ENCODE measurements at places on chromosomes 12 and 14.
A peak's percentile ranks its signal among the peaks of the same experiment; 100 is the strongest.

- no peak for ATAC-seq
Observed at GRCh38 chr14:101554991-101555668, 6.2 kb upstream of the DIO3 start.

- ATAC-seq, result no peak
Observed at GRCh38 chr14:27608377-27608776, 1010.5 kb upstream of the NOVA1 start.

GRCh38 chr14:50523271-50524041 is 8.9 kb downstream of the MAP4K5 start:
- ATAC-seq, result no peak

GRCh38 chr12:15118955-15119354 is 102.3 kb downstream of the RERG start:
- no peak for ATAC-seq

DNA sequence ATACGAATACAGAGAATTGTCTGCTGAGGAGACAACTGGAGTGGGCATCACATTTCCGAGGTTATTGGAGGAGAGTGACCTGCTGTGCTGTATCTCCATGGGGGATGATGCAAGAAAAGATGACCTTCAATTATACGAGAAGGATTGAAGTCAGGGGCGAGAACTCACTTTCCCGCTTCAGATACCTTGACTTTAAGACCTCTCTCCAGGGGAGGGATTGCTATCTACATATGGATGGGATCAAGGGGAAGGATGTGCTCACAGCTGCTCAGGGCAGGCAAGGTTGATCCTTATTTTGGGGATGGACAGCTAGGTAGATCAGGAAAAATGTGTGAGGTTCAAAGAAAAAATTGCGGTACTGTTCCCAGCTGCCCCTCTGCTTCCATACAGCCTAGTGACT is 24.4 kb downstream of the NEUROD4 start:
- no peak for ATAC-seq

DNA sequence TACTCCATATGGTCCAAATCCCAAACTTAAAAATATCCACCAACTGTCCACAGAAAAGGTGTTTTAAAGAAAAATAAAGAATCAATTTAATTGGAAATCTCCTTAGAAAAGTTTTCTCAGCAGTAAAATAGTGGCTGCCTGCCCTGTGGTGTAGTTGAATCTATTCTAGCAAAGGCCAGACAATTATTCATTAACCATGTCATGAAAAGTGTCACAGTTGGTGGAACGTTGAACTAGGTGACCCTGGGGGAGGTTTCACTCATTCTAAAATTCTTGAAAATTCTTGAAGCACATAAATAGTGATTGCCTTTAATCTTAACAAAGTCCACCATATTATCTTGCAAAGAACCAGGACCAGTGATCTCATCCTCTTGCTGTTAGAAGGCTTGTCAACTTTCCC is 78.4 kb upstream of the GZMB start:
- no peak for ATAC-seq

DNA sequence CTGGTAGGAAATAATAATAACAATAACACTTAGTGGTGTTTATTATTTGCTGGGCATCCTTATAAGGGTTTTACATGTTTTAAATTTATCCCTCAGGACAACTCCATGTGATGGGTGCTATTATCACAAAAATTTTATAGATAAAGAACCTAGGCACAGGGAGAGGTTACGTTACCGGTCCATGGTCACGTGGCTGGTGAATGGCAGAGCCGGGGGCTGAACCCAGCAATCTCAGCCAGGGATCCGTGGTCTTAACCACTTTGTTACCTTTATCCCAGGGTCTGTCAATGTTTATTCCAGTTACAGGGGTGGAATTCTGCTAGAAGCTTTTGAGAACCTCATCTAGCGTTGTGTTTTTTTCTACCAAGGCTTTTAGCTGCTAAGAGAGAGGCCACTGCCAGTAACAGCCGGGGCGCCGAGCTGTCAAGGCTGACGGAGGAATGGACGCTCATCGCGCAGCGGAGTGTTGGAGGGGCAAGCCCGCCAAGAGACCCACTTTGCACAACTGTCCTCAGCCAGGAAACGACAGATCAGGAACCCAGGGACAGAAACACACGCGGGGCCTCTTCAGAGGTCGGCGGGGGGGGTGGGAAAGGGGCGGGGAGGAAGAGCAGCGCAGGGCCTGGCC is 418 bp downstream of the AMN1 start:
- ATAC-seq, result peak; percentile 15

DNA sequence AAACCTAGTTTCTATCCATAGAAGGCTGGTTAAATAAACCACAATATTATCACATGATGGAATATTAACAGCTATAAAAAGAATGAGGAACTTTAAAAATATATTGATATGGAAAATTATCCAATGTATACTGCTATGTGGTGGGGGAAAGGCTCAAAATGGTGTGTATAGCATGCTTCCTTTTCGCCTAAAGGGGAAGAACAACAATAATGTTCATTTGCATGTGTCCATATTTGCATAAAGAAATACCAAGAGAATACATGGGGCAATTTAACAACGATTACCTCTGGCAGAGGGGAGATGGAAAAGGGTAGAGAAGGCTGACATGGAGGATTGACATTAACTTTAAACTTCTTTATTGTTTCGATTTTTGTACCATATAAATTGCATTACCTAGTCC is 121.3 kb upstream of the PARP11 start:
- ATAC-seq, result no peak

GRCh38 chr12:102119674-102120563 is at the start of the genes NUP37 and PARPBP:
Gene NUP37 (minus strand): TSS chr12:102120114. CDS start chr12:102118518, 1,596 bp downstream.
Gene PARPBP (plus strand): TSS chr12:102120183. CDS start chr12:102123889, 3,706 bp downstream.
- ATAC-seq, result peak; percentile 94

DNA sequence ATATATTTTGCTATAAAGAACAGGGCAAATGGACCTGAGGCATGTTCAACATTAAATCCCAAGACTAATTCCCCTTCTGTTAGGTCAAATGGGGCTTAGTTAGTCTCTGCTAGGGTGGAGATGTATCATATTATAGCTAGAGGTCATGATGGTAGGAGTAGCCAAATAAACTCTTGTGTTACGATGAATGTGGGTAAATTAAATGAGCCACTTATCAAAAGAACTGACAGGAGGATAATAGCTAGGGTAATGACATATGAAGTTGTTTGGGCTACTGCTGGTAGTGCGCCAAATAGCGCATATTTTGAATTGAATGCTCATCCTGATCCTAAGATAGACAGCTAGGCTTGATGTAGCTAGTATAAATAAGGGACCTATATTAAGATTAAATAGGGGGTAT is 445.0 kb downstream of the GXYLT1 start:
- ATAC-seq, result no peak

- ATAC-seq, result no peak
Observed at GRCh38 chr12:12908252-12908651, 16.9 kb downstream of the GPRC5A start.

- ATAC-seq, result no peak
Observed at GRCh38 chr12:58361056-58361455, 419.7 kb downstream of the ATP23 start.

DNA sequence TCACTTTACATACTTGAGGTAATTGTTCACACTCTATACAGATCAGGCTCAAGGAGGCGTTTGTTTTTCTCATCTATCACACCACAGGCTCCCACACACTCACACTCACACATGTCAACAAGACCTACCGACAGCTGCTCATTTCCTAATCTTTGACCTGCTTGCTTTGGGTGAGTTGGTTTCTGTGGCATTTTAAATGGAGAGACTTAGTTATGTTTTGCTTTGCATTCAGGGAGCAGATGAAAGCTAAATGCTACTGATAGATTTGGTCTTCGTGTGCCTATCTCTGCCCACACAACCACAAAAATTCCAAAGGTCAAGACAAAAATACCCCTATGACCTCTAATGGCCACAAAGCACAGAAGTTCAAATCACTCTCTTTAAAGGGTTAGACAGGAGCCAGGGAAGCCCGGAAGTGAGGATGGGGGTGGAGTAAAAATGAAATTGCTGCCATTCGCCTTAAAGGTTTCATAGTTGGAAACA is 203.5 kb upstream of the G2E3 start:
- ATAC-seq, result peak; percentile 91

DNA sequence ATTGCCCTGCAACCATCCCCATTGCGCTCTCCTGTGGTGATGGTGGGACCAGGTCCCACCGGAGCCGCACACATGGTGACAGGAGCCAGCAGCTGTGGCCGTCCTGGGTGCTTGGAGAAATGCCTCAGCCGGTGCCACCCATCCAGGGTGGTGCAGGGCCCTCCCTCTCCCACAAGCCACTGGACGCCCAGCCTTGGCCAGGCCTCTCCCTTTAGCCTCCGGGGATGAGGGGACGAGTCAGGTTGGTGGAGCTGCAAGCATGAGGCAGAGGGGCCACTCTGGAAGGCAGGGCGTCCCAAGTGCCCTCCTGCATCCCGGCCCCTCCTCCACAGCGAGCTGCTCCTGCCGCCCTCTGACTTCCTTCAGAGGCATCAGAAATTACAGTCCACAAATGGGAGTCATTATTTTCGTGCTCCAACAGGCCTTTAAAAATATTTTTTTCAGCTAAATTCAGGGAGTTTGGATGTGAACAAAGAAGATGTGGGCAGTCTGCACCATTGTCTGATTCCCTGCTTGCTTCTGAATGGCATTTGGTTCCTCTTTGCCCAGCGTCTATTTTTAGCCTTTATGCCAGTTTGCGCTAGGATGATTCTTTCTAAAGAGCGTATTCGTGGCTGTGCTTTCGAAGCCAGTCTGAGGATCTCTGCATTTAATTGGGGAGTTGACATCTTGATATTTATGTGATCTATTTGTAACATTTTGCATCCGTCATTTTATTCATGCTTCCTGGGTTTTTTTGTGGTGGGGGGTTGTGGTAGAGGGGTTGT is 189.4 kb downstream of the ADGRD1 start:
- no peak for ATAC-seq

DNA sequence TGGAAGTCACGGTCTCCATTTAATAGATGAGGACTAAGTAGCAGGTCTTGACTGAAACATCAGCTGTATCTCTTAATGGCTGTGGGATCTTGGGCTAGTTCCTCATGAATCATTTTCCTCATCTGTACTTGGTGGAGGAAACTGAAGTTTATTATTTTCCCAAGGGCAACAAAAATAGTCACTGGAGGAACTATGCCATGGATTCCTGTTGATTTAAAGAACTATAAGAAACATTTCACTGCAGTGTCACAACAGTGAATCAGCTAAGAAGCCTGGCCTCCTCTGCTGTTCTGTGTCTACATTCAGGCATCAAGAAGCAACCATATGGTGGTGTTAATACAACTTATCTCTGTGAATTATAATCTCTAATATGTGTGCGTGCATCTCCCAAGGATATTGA is 200.5 kb downstream of the STXBP6 start:
- ATAC-seq, result no peak

DNA sequence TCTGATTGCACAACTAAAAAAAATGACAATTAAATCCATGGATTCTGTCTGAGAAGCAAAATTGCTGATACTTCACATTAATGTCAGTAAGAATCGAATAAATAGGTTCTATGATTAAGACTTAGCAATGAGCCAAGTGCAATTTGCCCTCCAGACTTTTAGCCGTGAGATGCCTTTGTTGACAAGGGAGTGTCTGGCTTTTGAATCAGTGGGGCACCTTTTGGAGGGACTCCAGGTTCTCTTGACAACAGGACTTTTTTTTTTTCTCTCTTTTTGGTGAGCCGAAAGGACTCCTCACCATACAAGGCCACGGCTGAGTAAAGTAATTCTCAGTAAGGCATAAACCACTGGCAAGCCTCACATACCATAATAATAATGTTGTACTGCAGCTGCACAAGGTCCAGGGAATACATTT is 4.7 kb upstream of the MDM1 start:
- no peak for ATAC-seq

- no peak for ATAC-seq
Observed at GRCh38 chr14:94173471-94173884, 644 bp upstream of the PPP4R4 start.

- no peak for ATAC-seq
Observed at GRCh38 chr12:53652366-53652765, 23.5 kb downstream of the ATP5MC2 start.

DNA sequence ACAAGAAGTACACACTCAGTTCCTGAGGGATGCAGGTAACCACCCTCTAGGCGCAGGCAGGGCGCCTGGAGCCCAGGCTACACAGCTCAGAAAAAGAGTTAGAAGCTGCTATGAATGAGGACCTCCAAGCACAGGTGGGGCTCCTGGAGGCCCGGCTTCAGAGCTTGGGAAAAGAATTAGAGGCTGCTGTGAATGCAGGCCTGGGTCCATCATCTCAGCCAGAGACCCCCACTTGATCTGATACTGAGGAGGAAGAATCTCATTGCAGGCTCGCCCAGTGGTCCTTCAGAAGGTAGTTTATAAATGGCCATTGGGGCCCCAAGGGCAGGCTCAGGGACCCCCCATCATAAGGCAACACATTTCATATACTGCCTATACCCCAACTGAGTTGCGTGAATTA is 556.4 kb downstream of the SLC6A15 start:
- ATAC-seq, result no peak

GRCh38 chr12:124869059-124869665 is 5.5 kb upstream of the SCARB1 start:
- peak; percentile 18 for ATAC-seq

DNA sequence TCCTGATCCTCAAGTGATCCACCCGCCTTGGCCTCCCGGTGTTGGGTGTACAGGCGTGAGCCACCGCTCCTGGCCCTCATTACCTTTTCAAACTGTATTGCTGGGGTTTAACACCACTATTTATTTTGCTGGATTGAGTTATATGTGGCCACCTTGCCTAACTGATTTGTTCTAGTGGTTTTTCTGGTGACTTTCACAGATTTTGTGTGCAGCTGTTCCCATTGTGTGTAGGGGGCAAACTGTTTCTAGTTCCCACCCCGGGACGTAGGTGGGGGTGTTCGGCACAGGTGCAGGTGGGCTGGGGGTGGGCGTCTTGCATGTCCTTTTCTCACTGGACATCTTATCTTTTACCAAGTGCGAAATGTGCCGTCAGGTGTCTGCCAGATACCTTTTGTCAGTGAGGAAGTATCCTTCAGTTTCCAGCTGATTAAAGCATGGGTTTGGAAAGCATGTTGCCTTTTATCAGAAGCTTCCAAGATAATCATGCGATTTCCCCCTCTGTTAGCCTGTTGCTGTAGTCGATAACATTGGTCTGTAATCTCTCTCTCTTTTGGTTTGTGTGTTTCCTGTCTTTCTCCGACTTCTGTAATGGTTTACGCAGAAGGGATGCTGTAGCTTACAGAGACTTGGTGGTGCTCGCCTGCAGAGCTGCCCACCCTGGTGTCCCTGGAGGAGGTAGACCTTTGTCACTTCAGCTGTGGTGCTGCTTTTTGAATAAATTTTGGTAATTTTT is 33.6 kb downstream of the AACS start:
- ATAC-seq, result no peak

GRCh38 chr12:23830210-23830609 is 119.3 kb downstream of the SOX5 start:
- no peak for ATAC-seq

DNA sequence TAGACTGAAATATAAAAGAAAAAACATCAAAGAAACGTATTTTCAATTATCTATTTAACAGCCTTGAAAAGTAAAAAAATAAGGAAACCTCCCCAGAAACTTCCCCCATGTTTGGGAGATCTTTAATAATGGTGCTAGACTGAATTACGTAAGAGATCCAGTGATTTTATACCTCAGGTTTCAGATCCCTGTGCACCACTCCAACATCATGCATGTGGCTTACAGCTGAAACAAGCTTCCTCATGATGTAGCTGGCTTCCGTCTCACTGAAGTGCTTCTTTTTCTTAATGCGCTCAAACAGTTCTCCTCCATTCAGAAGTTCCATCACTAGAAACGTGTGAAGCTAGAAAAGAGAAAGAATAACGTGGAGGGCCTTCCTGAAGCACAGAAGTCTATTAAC is 78.0 kb upstream of the TTC7B start:
- no peak for ATAC-seq

Measured in activated T-helper 17 cell treated with anti-CD3 and anti-CD28 coated beads, Interleukin-2, amount 50 U/mL, for 72 hours (primary cell).